ENCODE measurements at places on chromosomes 6 and 20. TPM values are rescaled to one million over a fixed set of nuclear protein-coding genes. Genes with fewer than 3 reads are reported as not detected.

Gene LINC00237
- total RNA-seq, result not detected

Gene RNF114
- 66.8 TPM for total RNA-seq

Gene NMBR
- not detected for total RNA-seq

GRCh38 chr20:63230800-63231268 is 4.9 kb upstream of the BIRC7 start:
- DNase-seq, result no peak

GRCh38 chr20:51452091-51452613 is 90.4 kb downstream of the NFATC2 start:
- no peak for DNase-seq

Gene SNAI1
- total RNA-seq, result 13.4 TPM

GRCh38 chr20:34744847-34745246 is 40.7 kb downstream of the TP53INP2 start:
- no peak for DNase-seq

DNA sequence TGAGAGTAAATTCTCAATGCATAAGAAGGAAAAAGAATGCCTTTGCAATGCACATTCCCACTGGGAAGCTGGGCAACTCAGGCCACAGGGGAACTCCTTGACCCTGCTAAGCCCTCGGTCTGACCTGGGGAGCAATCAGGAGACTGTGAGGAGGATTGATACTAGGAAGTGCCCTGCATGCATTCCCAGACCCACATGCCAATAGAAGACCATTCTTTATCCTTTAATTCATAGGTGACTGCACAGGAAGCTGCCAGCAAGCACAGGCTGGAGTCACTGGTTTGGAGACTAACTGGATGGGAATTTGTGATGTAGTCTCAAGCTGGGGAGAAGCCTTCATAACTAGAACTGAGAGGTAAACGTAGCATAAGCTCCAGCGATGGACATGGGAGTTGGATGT is 1012.7 kb downstream of the EYS start:
- no peak for DNase-seq

Gene AVP
- total RNA-seq, result not detected

- no peak for DNase-seq
Observed at GRCh38 chr20:11921321-11921720, 3.6 kb downstream of the BTBD3 start.

Gene PRICKLE4
- total RNA-seq, result 2.9 TPM

Gene PDE10A
- 0.37 TPM for total RNA-seq

- no peak for DNase-seq
Observed at GRCh38 chr6:64217721-64218620, 582.4 kb downstream of the PHF3 start.

DNA sequence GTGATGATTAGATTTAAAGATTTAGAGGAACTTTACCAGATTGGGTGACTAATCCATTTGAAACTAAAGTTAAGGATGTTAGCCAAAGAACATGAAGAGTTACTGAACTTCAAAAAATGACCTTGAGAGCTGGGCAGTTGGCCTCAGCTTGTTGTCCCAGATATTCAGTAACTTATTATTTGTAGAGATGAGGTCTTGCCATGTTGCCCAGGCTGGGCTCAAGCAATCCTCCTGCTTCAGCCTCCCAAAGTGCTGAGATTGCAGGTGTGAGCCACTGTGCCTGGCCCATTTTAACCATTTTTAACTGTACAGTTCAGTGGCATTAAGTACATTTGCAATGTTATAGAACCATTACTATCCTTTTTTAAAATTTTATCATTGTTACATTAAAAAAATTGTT is 161.5 kb downstream of the SLC16A10 start:
- DNase-seq, result no peak

Gene MAP3K7
- 26.6 TPM for total RNA-seq

DNA sequence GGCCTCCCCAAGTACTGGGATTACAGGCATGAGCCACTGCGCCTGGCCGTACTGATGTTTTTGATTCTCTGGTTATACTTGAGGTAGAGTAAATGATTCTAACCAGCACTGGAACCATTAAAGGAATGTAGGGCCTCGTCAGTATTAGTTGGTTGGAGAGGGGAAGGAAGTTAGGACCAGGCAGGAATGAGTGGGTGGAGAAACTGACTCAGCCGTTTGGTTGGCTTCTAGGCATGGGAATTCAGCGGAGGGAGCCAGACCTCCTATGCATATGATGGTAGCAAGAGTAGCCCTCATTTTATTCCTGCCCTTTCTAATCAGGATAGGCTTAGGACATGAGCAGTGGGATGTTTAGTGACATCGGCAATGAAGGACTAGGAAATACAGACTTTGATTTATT is 19.0 kb upstream of the SERINC3 start:
- DNase-seq, result no peak

DNA sequence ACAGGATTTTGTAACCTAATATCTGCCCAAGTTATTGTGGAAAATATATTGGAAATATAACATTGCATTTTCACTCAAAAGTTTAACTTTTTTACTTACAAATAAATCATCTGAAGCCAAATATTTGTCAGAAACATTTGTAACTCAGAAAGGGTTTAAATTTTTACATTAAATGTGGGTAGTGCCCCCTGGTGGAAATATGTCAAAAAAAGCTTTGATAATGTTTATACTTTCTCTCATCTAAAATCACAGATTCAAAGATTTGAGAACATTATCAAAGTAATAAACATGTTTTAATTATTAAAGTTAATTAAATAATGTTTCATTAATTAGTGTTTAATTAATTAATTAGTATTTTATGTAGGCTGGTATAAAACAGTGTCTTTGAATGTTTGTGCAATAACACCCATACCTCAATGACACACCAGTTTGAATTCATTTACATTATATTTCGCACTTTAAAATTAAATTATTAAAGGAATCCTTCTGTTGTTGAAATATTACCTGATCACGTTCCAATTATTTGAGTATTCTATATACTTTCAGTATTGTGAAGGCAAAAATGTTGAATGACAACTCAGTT is 320.1 kb upstream of the FKBP1C start:
- DNase-seq, result no peak

DNA sequence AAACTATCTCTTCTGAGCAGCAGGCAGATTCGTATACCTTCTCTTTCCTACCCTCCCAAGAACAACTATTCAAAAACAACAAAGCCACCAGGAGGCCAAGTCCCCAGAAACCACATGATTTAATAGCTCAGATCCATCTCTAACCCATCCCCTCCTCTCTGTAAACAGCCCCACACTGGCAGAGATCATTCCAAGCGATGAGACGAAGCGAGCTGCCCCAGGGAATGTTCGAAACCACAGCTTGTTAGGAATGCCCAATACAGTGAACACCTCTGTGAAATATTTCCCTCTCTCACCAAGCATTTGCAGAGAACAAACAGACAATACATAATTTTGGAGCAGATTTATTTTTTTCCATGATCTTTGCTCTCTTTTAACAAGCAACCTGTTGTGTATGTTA is 231.8 kb downstream of the SOD2 start:
- DNase-seq, result no peak

DNA sequence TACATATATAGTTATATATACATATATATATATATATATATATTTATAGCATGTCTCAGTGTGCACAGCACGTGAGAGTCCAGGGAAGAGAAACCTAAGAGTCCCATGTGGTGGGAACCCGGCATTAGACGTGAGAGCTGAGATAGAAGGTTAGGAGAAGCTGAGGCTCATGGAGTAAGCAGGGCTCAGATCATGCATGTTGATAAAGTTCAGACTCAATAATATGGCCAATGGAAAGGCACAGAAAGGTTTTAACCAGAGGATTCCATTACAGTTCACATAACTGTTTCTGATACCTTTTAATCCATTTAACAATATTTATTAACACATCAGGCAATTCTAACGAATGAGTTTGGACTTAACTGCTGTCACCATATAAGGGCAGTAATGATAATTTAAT is 143.4 kb downstream of the MYB start:
- no peak for DNase-seq

Gene DNMT3B
- 22.2 TPM for total RNA-seq

Gene ZBTB12
- total RNA-seq, result 10.3 TPM

- no peak for DNase-seq
Observed at GRCh38 chr6:46963626-46964025, 41.9 kb upstream of the ADGRF5 start.

Gene GMPR
- total RNA-seq, result 24.0 TPM

GRCh38 chr20:39070484-39071231 is 108.5 kb downstream of the DHX35 start:
- DNase-seq, result peak; percentile 23

DNA sequence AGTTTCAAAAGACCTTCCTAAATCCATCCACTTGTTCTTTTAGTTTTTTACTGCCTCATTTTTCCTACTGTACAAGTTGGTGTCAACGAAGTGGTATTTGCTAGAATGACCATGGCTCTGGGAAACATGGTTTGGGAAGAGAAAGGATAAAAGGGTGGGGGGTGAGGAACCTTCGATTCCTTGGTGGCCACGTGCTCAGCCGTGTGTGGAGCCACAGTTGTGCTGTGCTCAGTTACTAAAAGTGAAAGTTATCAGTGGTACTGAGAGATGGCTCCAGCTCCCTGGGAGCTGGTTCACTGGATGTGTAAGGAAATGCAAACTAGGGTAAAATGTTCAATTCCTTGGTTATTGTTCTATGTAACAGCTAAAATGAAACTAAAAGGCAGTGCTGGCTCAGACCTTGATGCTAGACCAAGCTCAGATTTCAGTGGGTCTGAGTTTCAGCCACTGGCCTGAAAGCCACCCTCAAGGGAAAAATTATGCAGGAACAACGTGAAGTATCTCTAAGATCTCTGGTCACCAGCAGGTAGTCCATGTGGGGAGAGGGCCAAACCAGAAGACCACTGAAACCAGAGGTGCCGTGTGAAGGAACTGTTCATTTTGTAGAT is 7.4 kb upstream of the SLC22A2 start:
- no peak for DNase-seq

- DNase-seq, result no peak
Observed at GRCh38 chr20:60249436-60249835, 291.2 kb downstream of the CDH26 start.

- DNase-seq, result peak; percentile 35
Observed at GRCh38 chr6:33126101-33126714, 50.4 kb downstream of the HLA-DPB1 start.

GRCh38 chr6:162229093-162229492 is 498.5 kb downstream of the PRKN start:
- DNase-seq, result no peak

Gene DYNLT2
- 1.5 TPM for total RNA-seq

Gene CPNE5
- not detected for total RNA-seq

GRCh38 chr6:111657146-111657545 is 51.5 kb upstream of the TRAF3IP2 start:
- no peak for DNase-seq

GRCh38 chr6:17904491-17905120 is 82.8 kb downstream of the KIF13A start:
- DNase-seq, result no peak

GRCh38 chr6:68652117-68652536 is 17.0 kb downstream of the ADGRB3 start:
- DNase-seq, result no peak

DNA sequence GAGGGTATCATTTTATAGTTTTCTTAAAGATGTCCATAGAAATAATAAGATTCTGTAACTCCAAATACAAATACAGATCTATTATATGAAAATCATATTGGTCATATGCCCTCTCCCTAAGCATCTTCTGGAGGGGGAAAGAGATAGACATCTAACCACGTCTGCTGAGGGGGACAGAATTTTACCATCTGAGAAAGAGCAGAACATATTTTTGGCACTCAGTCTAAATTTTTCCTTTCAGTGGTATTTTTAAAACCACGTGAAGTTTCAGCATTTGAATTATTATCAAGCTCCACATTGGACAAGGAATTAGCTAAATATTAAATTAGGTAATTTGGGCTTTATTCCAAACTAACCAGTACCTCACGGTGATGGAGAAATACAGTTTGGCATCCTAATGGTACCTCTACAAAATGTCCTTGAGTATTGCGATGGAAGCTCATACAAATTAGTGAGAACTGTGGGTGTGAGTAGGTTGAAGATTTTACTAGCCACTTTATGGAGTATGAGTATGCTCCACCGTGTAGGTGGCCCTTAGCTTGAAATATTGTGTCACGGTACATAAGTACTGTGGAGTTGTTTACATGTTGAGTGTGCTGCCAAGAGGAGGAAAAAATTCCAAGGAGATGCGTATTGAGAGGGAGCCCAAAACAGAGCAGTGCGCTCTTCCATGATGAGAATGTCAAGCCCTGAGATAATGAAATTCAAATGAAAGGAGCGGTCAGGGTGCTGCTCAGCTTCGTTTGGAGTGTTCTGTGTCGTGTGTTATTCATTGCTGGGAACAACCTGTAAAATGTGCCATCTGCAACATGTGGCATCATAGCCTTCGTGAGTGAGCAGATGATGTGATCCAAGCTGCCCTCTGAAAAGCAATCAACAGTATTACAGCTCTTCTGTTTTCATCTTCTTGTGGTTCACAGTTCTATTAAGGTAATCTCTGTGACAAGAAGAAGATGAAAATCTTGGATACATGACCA is 48.4 kb upstream of the PHACTR2 start:
- no peak for DNase-seq

DNA sequence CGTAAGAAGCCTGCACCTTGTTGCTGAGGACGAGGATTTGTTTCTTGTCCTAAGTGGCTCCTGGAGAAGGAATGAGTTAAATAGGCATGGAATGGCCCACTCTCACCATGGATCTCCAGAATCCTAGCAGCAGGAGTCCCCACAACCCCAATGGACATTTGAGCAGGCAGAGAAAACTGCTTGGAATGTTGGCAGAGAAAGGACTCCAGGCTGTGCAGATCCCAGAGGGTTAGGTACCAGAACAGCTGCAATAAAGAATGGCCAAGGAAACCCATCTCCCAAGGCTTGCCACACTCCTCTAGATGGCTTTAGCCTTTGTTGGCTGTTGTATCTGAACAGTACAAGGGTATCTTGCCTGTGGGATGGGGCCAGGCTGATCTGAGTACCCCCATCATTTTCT is 1415.7 kb upstream of the ADGRB3 start:
- DNase-seq, result no peak

DNA sequence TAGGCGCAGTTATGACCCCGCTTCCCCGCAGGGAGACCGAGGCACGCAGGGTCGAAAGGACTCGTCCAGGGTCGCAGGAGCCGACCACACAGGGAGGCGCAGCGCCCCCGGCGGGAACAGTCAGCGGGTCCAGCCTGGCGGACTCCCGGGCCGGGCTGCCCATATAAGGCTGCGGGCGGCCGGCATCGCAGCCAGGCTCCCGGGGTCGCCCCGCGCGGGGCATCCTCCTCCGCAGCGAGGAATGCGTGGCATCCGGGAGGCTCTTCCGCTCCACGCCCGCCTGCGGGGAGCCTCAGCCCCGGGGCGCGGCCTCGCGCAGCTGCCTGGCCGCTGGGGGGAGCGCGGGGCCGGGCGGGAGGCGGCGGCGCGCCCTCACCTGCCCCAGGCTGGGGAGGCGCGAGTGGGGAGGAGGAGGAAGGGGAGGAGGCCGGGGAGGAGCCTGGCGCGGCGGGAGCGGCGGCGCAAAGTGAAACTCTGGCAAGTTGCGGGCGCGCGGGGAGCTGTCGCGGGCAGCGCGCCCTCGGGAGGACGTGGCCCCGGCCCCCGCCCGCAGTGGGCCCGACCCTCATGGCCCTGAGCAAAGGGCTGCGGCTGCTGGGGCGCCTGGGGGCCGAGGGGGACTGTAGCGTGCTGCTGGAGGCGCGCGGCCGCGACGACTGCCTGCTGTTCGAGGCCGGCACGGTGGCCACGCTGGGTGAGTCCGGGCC is at the start of gene SYNJ2:
TSS of gene SYNJ2 (plus strand) at position 469 of the 707 bp plus-strand sequence. CDS start at position 568, 99 bp downstream.
- no peak for DNase-seq
